Naive B cell (primary cell): ENCODE measurements at places on chromosomes 3 and 15.

DNA sequence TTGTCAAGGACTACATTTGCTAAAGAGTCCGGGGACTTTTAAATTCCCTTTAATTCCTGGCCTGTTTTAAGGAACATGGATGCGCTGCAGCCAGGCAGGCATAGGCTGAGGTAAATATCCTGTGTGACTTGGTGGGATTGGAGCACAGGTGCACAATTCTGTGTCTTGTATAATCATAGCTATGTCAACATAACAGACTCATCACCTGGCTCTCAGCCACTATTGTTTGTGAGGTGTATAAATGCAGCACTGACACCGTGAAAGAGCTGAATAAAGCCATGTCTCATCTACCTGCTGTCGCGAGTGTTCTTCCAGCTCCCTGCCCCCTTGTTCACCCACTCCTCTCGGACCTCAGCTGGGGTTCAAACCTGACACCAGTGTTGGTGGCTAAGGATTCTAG is 109.7 kb downstream of the MFSD1 start:
- no peak for DNase-seq

GRCh38 chr3:57864853-57865252 is 108.7 kb downstream of the SLMAP start:
- no peak for DNase-seq

- DNase-seq, result no peak
Observed at GRCh38 chr3:105618556-105618955, 250.3 kb downstream of the CBLB start.

GRCh38 chr15:42315521-42315920 is 42.3 kb upstream of the TMEM87A start:
- no peak for DNase-seq

- no peak for DNase-seq
Observed at GRCh38 chr15:33384307-33384706, 73.5 kb downstream of the RYR3 start.

DNA sequence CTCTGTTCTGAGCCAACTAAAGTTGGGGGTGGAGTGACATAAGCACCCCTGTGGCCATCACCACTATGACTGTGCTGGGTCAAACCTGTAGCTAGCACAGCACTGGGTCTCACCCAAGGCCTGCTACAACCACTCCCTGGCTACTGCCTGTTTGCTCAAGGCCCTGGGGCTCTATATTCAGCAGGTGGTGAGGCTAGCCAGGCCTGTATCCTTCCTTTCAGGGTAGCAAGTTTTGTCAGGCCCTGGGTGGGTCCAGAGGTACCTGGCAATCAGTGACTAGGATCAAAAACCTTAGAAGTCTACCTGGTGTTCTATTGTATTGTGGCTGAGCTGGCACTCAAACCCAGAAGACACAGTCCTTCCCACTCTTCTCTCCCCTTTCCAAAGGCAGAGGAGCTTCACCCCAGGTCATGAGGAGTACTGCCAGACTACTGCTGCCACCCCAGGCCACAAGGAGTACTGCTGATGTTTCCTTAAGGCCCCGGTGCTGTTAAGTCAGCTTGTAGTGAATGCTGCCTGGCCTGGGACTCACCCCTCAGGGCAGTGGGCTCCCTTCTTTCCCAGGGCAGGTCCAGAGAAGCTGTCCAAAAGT is 170.8 kb downstream of the IGSF11 start:
- no peak for DNase-seq
